Skin of body (tissue), 3 donors: ENCODE measurements at places on chromosomes 6 and 20. TPM values are rescaled to one million over a fixed set of nuclear protein-coding genes. Genes with fewer than 3 reads are reported as not detected.

Gene IBTK
- 52.5 TPM for total RNA-seq

Gene PHACTR1
- 12.7 TPM for total RNA-seq

Gene IYD
- total RNA-seq = under 0.01 TPM

Gene KCNQ5
- 0.39 TPM for total RNA-seq

Gene TTPAL
- 6.2 TPM for total RNA-seq

Gene TOX2
- total RNA-seq = 0.89 TPM
